CD4-positive, alpha-beta T cell treated with Interferon gamma for 1 hour (primary cell): ENCODE measurements at places on chromosomes 1 and 21.

DNA sequence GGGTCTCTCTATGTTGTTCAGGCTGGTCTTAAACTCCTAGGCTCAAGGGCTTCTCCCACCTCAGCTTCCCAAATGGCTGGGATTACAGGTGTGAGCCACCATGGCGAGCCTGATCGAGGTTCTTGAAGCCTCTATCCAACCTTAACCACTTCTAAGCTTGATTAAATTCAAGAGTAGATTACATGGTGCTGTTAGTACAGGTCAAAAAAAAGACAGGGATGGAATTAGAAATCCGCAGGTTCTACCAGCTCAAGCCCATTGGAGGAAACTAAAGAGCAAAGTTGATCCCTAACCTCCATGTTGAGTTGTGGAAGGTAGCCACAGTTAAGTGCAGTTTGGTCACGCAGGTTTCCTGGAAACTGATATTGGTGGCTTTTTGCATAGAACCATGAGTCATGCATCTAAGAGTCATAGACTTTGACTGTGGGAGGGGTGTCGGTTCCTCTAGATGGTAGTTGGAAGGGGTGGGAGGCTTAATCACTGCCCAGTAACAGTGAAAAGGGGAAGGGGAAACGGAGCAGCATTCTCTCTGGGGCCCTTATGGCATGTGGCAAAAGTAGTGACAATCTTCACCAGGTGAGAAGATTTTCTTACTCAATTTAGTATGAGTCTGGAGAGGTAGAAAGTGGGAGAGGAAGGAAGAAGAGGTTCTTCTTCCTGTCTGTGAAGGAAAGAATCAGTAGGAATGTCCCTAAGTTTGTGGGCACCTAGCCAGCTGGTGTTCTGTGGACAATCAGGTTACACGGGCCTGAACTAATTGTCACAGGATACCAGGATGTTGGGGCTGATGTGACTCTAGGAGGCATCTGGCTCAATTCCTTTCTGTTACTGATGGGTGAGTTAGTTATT is 7.0 kb downstream of the CD53 start:
- DNase-seq: peak; percentile 74

DNA sequence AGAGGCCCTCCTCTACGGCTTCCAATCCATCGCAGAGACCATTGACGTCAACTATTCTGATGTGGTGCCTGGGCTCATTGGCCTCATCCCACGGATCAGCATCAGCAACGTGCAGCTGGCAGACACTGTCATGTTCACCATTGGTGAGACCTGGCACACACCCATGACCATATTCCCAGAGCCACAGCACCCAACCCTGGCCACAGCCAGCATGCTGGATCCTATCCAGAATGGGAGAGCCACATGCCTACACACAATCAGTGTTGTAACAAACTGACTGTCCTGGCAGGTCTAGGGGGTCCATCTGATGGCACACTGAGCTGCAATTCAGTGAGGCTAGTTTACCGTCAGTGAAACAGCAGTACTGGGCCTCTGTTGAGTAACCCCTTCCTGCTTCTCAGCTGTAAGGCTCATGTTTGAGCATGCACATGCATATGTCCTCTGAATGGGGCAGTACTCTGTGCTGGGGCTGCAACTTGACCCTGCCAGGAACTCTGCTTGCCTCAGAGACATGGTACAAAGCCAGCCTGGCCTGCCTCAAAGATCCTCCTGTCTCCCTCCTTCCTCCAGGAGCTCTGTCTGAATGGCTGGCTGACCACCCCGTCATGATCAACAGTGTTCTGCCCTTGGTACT is 10.8 kb downstream of the IPO13 start:
- DNase-seq: no peak

DNA sequence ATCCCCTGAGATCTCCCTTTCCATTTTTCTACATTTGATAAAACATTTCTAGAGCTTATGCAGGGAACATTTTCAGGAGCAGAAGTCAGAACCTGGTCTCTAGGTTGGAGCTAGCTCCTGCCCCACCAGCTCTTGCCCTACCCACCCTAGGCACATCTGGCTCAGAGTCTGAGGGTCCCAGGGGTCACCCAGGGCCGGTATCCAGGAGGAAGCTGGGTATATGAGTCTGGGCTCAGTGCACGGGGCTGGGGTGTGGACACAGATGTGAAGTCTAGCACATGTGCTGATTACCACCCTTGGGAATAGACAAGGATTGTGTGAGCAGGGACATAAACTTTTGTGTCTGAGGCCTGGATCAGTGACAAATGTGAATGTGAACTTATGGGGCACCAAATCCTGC is 95.4 kb downstream of the MATN1 start:
- no peak for DNase-seq

GRCh38 chr1:53968125-53968513 is 22.0 kb downstream of the LRRC42 start:
- DNase-seq: no peak

- no peak for DNase-seq
Measured at GRCh38 chr1:101178688-101179491, 57.9 kb upstream of the S1PR1 start.
